Foreskin keratinocyte (primary cell): ENCODE measurements at places on chromosomes 2 and 18. TPM values are rescaled to one million over a fixed set of nuclear protein-coding genes. Genes with fewer than 3 reads are reported as not detected.

DNA sequence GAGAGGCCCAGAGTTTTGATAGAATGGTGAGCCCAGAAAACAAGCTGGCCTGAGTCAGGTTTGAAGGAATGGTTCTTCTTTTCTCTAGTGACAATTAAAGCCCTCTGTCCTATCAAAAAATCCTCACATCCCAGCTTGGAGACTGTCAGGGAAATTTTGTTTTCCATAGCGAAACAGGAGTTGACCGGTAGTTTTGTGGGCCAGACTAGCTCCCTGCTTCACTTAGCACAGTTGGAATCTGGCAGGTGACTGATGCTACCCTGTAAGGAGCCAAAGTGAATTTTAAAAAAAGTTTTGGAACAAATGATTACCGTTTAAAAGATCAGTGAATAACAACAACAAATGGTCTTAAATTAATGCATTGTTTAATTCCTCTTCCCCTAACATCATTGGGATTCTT, 6.7 kb downstream of the NAB1 start:
- no peak for DNase-seq

Gene C2orf81
- 1.5 and 3.5 TPM in 2 replicates for total RNA-seq

DNA sequence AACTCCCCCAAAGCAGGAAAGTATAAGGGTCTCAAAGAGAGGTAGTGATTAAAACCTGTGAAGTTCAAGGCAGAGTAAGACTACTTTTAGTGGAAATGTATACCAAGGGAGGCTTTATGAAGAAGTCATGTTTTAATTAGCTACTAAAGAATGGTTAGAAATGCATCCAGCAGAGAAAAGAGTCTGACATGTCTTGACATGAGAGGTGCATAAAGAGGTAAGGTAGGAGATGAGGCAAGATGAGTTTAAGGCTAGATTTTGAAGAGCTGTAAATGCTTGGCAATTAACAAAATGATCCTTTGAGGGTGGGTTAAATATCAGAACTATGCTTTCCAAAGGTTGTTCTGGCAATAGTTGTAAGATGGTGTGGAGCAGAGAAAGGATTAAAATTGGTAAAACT, 88.7 kb upstream of the WDSUB1 start:
- DNase-seq = peak; percentile 16

- DNase-seq = no peak
Observed at GRCh38 chr2:121273116-121273515, 11.9 kb downstream of the TFCP2L1 start.

Gene DYNAP
- total RNA-seq = not detected in 2 replicates

GRCh38 chr18:73638709-73639108, 508.9 kb downstream of the FBXO15 start:
- peak; percentile 66 for DNase-seq

- no peak for DNase-seq
Observed at GRCh38 chr2:215594766-215595165, 158.9 kb upstream of the FN1 start.

DNA sequence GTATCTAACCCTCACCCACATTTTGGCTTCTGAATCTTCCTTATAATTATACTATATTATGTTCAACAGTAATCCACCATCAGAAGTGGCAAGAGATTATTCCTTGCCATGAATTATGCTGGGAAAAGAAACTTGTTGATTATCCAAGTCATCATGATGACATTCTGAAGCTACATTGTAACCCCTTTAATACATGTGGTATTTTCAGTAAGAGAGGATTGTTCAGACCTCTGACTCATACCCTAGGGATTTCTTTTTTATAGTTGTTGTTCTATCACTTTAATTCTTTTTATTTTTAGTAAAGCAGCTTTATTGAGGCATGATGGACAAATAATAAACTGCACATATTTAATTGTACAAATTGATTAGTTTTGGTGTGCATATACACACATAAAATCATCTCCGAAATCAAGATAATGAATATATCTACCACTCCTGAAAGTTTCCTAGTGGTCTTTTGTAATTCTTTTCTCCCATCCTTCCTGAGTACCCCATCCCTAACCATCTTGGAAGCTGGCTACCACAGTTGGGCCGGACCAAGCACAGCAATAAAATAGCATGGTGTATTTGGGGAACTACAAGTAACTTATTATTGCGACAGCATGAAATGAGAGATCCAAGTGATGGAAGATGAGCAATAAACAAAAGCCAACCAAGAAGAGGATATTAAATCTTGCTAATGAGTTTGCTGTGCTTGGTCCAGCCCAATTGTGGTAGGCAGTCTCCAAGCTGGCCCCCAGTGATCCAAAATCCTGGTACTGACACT, 159.9 kb downstream of the BARD1 start:
- peak; percentile 15 for DNase-seq

- no peak for DNase-seq
Observed at GRCh38 chr2:135163306-135163705, 111.2 kb downstream of the RAB3GAP1 start.

Gene METAP1D
- total RNA-seq = 6.0 and 7.4 TPM in 2 replicates

DNA sequence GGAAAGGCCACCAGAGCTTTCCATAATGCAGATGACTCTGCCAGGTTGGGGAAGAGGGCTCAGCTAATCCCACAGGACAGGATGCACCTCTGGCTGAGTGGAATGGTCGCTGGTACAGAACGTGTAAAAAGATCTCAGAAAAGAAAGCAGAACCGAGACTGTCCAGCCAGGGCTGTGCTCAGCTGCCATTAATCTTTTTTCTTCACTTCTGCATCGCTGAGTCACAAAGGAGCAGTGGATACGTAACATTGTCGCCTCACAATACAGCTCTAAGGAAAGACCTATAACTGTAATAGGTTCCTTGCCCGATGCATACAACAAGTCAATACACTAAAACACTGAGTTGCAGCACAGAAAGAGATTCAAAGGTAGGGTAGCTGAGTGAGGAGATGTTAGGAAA, 354.2 kb downstream of the EN1 start:
- no peak for DNase-seq

GRCh38 chr2:193332941-193333340, 1138.2 kb upstream of the TMEFF2 start:
- DNase-seq = peak; percentile 40

Gene SERPINB3
- 0.56 and 0.88 TPM in 2 replicates for total RNA-seq

DNA sequence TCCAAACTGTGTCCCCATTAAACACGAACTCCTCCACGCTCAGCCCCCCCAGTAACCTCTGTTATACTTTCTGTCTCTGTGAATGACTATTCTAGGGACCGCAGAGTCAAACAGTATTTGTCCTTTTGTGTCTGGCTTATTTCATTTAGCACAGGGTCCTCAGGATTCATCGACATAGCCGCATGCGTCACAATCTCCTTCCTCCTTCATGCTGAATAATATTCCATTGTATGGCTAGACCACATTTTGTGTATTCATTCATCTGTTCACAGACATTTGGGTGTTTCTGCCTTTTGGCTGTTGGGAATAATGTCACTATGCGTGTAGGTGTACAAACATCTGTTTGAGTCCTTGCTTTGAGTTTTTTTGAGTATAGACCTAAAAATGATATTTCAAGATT, 80.9 kb downstream of the SH3RF3 start:
- DNase-seq = no peak

DNA sequence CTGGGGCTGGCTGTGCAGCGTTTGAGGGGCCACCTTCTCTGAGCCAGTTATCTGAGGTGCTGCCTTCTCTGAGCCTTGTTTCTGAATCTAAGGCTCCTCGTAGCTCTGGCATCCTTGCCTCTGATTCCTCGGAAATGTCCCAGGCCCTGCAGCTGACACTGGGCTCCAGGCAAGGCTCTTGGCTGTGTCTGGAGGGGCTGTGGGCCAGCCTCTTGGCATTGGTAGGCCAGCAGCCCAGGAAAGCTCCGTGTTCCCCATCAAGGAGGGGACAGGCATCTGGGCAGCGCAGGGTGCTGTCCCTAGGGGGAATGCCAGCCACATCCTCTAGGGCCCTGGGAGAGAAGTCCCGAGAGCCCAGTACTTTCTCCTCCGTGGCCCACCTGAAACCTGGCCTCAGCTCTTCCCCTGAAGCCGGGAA, 40.7 kb upstream of the TAF1B start:
- DNase-seq = no peak

GRCh38 chr2:64213532-64214275, 69.5 kb upstream of the PELI1 start:
- DNase-seq = no peak

DNA sequence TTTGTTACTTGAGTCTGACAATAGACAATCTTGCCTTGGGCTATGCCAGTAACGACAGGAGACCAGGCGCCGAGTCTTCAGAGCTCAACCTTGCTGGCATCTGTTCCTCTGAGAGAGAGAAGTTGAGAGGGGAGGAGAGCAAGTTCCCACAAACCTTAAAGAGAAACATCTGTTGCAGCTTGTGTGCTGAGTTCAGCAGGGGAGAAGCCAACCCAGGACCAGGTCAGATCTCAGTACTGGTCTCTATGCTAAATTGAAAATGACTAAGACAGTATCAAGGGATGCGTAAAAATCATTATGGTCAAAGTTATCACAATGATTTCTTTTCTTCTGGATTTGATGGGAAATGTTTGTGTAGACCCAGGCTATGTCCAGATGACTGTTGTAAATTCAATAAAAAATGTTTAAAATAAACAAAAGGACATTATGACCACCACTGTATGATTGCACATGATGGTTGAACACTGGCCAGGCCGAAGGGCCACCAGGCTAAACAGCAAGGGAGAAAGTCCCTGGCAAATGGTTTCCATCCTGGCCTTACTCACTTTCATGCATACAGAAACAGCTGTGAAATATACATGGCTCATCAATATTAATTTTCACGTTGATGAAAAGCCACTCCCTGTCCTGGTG, 100.3 kb upstream of the PMAIP1 start:
- no peak for DNase-seq

DNA sequence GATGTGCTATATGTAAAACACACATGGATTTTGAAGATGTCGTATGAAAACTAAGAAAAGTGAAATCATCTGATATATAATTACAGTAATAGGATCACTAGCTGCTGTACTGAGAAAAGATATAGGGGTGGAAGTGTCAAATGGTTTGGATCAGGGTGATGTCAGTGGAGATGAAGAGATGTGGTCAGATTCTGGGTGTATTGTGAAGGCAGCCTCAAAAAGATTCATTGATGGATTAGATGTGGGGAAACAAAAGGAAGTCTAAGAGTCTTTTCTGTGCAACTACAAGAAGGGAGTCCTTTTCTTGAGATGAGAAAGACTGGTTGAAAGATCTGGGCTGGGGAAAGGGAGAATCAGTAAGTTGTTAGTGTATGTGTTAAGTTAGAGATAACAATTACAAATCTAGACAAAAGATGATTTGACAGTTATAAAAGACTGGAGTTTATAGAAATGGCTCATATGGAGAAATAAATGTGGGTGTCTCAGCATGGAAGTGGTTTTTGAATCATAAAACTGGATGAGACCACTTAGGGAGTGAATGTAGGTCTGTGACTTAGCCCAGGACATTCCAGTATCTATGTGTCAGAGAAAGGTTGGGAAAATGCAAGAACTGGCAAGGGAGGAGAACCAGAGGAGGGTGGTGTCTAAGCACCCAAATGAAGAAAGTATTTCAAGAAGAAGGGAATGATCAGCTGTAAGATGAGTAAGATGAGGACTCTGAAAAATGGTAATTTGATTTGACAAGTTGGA, 347.4 kb downstream of the PARD3B start:
- DNase-seq = peak; percentile 87

DNA sequence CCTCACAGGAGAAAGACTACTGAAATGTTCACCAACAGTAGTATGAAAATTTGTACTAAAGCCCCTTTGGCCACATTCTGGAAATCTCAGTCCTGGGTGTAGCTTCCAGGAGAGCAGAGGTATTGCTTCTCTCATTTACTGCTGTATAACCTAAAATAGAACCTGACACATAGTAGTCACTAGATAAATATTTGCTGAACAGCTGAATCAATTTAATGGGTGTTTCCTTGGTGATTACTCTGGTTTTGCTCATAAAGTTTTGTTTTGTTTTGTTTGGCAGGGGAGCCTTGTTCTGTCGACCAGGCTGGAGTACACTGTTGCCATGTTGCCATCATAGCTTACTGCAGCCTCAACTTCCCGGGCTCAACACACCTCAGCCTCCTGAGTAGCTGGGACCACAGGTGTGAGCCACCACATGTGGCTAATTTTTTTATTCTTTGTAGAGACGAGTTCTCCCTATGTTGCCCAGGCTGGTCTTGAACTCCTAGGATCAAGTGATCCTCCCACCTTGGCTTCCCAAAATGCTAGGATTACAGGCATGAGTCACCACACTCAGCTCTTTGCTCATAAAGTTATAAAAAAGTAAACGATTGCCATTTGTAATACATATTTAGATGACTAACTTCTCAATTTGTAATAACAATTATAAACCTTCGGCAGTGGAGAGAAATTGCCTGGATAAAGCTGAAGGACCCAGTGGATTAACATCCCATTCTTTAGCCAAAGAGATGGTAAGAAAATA, 11.5 kb upstream of the PARD3B start:
- peak; percentile 59 for DNase-seq

DNA sequence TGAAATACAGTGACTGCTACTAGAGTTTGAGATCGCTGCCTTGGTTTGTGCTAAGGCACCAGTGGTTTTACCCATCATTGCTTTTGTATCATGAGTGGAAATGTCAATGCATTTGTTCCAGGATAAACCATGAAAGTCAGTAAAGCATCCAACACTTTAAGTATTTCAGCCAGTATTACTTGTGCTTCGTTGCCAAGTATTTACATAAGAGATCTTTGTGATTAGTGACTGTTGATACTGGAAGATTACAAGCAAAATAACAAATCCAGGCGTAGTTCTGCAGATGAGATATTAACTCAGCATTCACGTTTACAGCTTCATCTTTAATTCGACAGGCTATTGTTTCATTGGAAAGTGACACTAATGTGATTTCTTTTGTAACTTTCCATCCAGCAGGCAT, 90.3 kb upstream of the B3GNT7 start:
- DNase-seq = no peak

DNA sequence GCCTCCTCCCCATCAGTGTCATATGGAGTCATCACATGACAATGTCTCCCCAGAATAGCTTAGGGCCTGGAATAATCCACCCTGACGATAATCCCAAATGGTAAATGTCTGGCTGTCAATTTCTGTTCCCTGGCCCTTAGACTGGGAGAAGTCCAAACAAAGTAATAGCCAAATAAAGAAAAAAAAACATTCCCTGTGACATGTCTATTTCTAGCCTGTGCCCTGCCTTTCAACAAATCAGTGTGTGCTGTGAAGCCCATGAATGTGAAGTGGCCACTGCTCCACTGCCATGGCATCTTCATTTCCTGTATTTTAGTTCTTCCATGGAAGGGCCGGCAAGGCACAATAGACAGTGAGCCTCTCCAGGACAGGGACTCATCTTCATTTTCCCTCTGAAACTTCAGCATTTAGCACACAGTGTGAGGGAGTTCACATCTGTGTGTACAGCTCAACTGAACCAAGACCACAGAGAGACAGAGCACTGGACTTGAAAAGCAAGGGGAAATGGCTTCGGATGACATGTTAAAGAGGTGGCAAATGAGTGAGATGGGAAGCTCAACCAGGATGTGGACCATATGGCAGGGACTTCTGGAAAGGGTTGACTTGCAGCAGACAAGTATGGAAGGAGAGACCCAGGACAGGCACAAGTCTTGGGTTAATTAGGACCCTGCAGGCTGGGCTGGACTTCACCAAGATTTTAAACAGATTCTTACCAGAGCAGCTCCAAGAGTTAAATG, 140.0 kb downstream of the ANTXR1 start:
- DNase-seq = no peak
